ENCODE measurements at places on chromosomes 4 and X. TPM values are rescaled to one million over a fixed set of nuclear protein-coding genes. Genes with fewer than 3 reads are reported as not detected.

The DCX gene
- 6.1 TPM for total RNA-seq

The TMSB15B gene
- total RNA-seq, result 25.7 TPM

The AFM gene
- not detected for total RNA-seq

The SLITRK4 gene
- total RNA-seq, result 2.1 TPM

GRCh38 chr4:95124906-95125504 is 367.2 kb downstream of the BMPR1B start:
- H3K27me3 ChIP-seq, result no peaks in the 10 kb centered on the region
- no peaks in the 10 kb centered on the region for H3K36me3 ChIP-seq
- no peak overlapping the region for H3K4me3 ChIP-seq
- H3K4me1 ChIP-seq, result peaks cover 12% of the 10 kb centered on the region

The SCML1 gene
- total RNA-seq, result 10.4 TPM

GRCh38 chr4:168864821-168865541 is 145.1 kb downstream of the CBR4 start:
- peaks cover 21% of the 10 kb centered on the region for H3K36me3 ChIP-seq
- DNase-seq, result no peak
- no peaks in the 10 kb centered on the region for H3K27me3 ChIP-seq
- H3K27ac ChIP-seq, result peak overlapping the region; percentile 39
- no peak overlapping the region for H3K4me3 ChIP-seq
- peaks cover 28% of the 10 kb centered on the region for H3K4me1 ChIP-seq

DNA sequence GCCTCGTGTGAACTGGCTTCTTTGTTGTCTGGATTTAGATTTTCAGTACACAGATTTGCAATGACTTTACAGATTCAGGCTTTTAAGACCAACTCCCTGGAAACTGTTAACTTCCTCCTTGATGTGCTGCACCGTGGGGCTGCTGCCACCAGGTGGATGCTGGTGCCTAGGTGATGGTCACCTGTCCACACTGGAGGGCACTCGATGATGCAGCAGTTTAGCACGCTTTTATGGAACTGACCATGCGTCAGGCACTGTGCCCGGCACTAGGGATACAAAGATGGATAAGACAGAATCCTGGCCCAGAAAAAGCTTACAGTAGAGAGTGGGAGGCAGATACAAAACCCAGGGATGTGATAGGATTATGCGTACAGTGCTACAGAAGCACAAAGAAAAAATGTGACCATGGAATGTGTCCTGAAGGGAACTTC is 180.7 kb downstream of the CEP135 start:
- peaks cover 15% of the 10 kb centered on the region for H3K4me1 ChIP-seq
- peak overlapping the region; percentile 28 for H3K27ac ChIP-seq
- peaks cover 4% of the 10 kb centered on the region for H3K36me3 ChIP-seq
- H3K4me3 ChIP-seq, result no peak overlapping the region
- H3K27me3 ChIP-seq, result no peaks in the 10 kb centered on the region
- DNase-seq, result no peak

DNA sequence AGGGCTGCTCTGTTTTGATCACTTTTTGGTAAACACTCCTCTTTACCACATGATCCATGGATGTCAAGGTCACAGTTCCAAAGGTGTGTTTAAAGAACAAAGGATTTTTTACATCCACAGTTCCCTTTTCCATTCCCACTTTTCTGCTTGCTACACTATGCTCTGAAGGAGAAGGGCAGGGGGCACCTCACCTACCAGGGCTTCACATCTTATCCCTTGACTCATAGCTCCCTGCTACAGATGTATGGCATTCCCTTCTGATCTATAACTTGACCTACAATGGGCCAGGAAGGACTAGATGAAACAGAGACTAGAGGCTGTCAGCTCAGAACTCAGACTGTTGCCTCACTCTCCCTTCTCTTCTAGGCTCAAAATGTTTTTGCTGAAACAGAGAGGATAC is 233.1 kb upstream of the RPS6KA3 start:
- H3K4me3 ChIP-seq, result no peak overlapping the region
- peaks cover 6% of the 10 kb centered on the region for H3K4me1 ChIP-seq
- H3K36me3 ChIP-seq, result no peaks in the 10 kb centered on the region

The CFAP99 gene
- total RNA-seq, result not detected

The KLHL34 gene
- not detected for total RNA-seq

- H3K4me1 ChIP-seq, result peaks cover 3% of the 10 kb centered on the region
- no peak for DNase-seq
- no peaks in the 10 kb centered on the region for H3K27me3 ChIP-seq
Measured at GRCh38 chr4:36489798-36490197, 208.4 kb downstream of the DTHD1 start.

- H3K36me3 ChIP-seq, result peaks cover 2% of the 10 kb centered on the region
- peaks cover 24% of the 10 kb centered on the region for H3K4me1 ChIP-seq
- H3K4me3 ChIP-seq, result no peak overlapping the region
- H3K27me3 ChIP-seq, result no peaks in the 10 kb centered on the region
Measured at GRCh38 chr4:153494562-153494961, 28.4 kb downstream of the TMEM131L start.

DNA sequence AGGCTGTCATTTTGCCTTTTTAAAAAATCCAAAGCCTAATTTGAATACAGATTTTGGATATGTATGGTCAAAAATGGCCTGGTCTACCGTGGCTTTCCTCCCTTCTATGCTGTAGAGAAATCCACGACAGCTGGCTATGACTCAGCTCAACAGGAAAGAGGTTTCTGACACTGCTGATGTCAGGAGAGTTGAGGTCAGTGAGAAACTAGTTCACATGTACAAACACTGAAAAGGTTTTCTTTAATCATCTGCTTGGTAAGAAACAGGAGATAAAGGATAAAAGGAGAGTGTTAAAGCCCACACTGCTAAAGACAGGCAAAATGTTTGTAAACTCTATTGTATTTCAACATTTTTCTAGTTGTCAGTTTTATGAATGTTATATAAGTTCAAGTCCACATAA is 113.9 kb downstream of the NYX start:
- no peak for DNase-seq
- peaks cover 22% of the 10 kb centered on the region for H3K4me1 ChIP-seq
- no peak overlapping the region for H3K4me3 ChIP-seq
- H3K27ac ChIP-seq, result no peak overlapping the region

The TBX22 gene
- 0.09 TPM for total RNA-seq

DNA sequence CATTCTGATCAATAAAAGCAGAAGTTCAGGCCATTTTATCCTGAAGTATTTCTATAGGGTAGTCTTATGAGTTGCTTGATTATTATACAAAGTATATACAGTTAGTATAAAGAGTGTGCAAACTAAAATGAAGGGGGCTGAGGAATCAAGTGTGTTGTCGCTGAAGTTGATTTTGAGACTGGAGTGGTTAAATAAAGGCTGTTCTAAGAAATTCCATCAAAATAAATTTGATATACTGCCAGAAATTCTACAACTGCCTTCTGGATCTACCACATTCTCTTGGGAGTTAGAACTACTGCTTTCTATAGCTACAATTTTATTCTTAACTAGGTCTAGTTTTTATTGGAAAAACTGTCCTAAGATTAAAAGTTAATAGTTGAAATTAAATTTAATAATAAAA is 12.4 kb downstream of the EDNRA start:
- H3K27ac ChIP-seq, result peak overlapping the region; percentile 91
- H3K36me3 ChIP-seq, result peaks cover 25% of the 10 kb centered on the region
- peak overlapping the region; percentile 20 for H3K4me3 ChIP-seq
- H3K27me3 ChIP-seq, result no peaks in the 10 kb centered on the region

DNA sequence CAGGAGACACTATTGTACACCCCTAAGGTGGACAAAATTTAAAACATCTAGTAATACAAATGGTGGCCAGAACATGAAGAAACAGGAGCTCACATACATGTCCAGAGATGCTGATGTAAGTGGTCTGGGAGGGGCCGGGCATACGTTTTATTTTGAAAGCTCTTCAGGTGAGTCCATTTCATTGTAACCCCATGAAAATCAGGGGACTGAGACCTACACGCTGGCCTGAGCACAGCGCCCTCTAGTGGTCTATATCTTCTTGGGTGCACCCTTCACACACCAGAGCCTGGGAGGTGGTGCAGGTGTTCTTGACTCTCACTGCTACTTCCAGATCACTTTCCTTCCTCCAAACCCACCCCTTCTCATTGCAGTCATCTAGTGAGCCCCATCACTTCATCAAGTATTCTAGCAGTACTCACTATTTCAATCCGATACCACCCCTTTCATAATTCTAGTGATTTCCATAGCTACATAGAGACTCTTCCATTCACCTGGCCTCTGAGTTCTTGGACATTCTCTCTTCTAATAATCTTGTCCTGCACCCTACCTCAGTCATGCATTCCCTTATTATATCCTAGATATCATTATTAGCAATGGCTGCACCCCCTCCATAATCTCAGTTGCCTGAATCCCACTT is 4.3 kb upstream of the TLR6 start:
- H3K27me3 ChIP-seq, result peaks cover 13% of the 10 kb centered on the region
- H3K4me3 ChIP-seq, result no peak overlapping the region
- no peaks in the 10 kb centered on the region for H3K36me3 ChIP-seq
- peaks cover 17% of the 10 kb centered on the region for H3K4me1 ChIP-seq
- H3K27ac ChIP-seq, result no peak overlapping the region

DNA sequence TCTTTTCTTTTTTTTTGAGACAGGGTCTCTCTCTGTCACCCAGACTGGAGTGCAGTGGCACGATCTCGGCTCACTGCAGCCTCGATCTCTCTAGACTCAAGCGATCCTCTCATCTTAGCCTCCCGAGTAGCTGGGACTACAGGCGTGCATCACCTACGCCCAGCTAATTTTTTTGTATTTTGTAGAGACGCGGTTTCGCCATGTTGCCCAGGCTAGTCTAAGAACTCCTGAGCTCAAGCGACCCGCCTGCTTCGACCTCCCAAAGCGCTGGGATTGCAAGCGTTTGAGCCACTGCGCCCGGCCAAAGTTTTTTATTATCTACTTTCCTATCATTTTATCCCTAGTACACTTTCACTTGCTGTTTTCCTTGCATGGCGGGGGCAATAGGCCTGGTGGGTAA is 1.4 kb downstream of the UBA6 start:
- H3K4me3 ChIP-seq, result peak overlapping the region; percentile 96

GRCh38 chr4:16289897-16290554 is 63.8 kb upstream of the TAPT1 start:
- H3K4me1 ChIP-seq, result peaks cover 4% of the 10 kb centered on the region
- no peak overlapping the region for H3K4me3 ChIP-seq
- no peak overlapping the region for H3K27ac ChIP-seq
- DNase-seq, result no peak
- peaks cover 2% of the 10 kb centered on the region for H3K27me3 ChIP-seq
- peaks cover 2% of the 10 kb centered on the region for H3K36me3 ChIP-seq

The ASMT gene
- total RNA-seq, result 0.45 TPM

DNA sequence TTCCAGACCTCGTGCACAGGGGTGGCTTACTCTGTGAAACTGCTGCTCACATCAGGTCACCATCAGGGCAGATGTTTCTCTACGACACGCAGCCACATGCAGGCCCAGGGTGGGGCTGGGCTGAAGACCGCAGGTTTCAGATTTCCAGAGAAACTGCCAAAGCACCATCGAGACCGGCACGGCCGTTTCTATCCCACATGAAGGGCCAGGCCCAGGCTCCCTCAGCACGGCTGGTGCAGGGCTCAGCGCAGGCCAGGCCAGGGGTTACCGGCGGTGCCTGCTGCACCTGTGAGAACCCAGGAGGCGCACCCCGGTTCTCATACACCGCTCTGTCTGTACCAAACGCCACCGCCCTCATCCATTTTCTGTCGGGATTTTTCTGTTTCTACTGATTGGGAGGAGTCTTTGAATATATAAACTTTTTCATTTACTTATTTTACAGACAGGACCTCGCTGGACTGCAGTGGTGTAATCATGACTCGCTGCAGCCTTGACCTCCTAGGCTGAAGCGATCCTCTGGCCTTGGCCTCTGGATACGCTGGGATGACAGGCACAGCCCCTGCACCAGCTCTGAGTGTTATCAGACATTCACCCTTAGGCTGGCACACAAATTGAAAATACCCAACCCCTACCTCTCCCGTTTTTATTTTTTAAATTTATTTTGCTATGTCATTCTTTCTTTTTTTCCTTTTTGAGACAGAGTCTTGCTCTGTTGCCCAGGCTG is 17.1 kb downstream of the CTBP1 start:
- H3K4me1 ChIP-seq, result peaks cover 9% of the 10 kb centered on the region
- no peak overlapping the region for H3K4me3 ChIP-seq
- peak overlapping the region; percentile 61 for H3K27ac ChIP-seq
- H3K27me3 ChIP-seq, result no peaks in the 10 kb centered on the region
